ENCODE measurements at places on chromosomes 3 and 15.

- no peak for DNase-seq
These were observed 377.8 kb downstream of the GRM7 start for GRCh38 chr3:7238565-7239295.

- no peak for DNase-seq
These were observed 38.0 kb upstream of the DPH6 start for GRCh38 chr15:35583863-35584528.

DNA sequence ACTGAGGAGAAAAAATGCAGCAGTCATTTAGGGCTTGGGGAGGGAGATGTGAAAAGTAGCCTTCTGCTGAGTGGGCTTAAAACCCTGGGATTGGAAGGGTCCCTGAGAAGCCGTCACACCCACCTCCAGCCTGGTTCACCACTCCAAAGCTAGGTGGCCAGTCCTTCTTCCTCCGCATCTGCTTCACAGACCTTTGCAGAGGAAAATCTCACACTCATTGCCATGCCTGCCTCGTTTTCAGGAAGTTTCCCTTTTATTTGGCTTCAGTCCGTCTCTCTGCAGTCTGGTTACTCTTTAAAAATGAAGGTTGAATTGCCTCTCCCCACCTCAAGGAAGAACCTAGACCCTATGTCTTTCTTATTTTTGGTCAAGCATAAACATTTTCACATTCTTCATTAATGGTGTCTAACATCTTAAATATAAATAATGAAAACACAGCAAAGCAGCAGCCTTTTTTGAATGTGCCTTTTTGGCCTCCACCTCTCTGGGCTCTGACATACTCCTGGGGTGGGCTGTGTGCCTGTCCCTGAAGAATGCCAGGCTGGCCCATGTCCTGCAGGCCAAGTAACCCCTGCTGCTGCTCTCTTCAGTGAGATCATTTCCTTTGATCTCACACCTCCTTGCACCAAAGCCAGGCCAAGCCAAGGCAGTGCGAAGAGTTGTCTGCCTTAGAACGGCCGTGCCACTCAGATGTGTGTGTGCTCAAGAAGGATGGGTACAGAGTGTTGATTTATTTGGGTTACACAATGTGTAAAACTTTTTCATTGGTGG lies 11.0 kb downstream of the MRAS start:
- DNase-seq: no peak

DNA sequence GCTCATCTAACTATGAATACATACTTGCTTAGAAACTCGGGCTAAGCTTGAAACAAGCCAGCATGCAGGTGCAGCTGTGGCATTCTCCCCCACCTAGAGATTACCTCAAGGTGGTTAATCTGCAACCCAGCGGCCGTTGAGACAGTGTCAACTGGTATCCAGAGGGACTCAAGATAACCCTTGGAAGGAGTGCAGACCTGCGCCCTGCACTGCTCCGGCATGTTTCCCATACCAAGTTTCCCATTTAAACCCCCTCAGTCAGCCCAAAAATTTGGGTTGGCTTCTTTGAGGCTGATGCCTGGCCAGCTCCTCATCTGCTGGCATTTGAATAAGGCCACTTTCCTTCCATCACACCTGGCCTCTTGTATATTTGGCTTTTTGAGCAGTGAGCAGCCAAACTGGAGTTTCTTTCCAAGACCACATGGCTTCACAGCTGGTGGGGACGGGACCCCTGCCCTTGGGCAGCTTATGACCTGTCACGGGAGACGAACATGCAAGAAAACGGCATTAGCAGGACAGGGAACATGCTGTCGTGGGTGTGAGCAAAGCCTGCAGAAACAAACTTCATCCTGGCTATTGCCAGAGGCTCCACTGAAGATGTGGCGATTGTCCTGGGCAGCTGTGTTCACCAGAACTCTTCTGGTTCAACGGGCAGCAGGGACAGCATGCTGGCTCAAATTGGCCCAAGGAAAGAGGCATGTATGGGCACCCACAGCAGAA lies 98.2 kb downstream of the PLXNA1 start:
- DNase-seq: peak; percentile 4

- no peak for DNase-seq
These were observed 25.5 kb upstream of the TEX55 start for GRCh38 chr3:119120480-119120879.

GRCh38 chr3:34725774-34726173 lies 913.6 kb upstream of the ARPP21 start:
- no peak for DNase-seq

- peak; percentile 39 for DNase-seq
These were observed 9.7 kb downstream of the ETV5 start for GRCh38 chr3:186099178-186099577.

- DNase-seq: peak; percentile 31
These were observed 97.1 kb downstream of the TMEM108 start for GRCh38 chr3:133135306-133135705.

- no peak for DNase-seq
These were observed 11.8 kb downstream of the SLC12A8 start for GRCh38 chr3:125200731-125201139.

GRCh38 chr3:174425422-174425821 lies 433.7 kb upstream of the NAALADL2 start:
- no peak for DNase-seq

DNA sequence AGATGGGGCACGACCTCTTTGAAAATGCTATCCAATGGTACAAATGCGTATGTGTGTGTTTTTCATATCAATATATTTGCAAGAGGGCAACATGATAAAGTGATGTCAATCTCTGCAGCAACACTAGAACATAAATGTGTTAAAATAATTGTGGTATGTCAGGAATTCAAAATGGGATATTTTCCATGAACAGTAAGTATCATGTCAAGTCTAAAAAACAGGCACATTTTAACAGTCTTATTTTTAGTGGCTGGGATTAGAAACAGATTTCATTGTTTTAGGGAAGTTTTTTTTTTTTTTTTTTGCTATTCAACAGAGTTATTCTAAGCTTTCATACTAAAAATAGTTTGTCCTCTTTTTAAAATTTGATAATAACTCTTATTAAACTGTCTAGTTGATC lies 209.8 kb downstream of the GAP43 start:
- no peak for DNase-seq

- DNase-seq: peak; percentile 15
These were observed 5.9 kb downstream of the KBTBD13 start for GRCh38 chr15:65082303-65082953.

GRCh38 chr3:128359846-128360642 lies 106.6 kb downstream of the DNAJB8 start:
- no peak for DNase-seq

- no peak for DNase-seq
These were observed 56.2 kb downstream of the B3GNT5 start for GRCh38 chr3:183309276-183309675.

GRCh38 chr3:151278230-151278629 lies at the start of gene P2RY14:
Gene P2RY14, minus strand, starts transcription at chr3:151278542. Its CDS starts 64,226 bp downstream, at chr3:151214316.
- no peak for DNase-seq
